Posterior vena cava (tissue), 2 donors: ENCODE measurements at places on chromosomes 16 and 17. TPM values are rescaled to one million over a fixed set of nuclear protein-coding genes. Genes with fewer than 3 reads are reported as not detected.

The NTN3 gene
- 0.29 TPM for total RNA-seq

The FBXO39 gene
- not detected for total RNA-seq

The SLC47A1 gene
- total RNA-seq = 3.4 TPM

GRCh38 chr17:50721194-50722010, 2.0 kb downstream of the LUC7L3 start:
- DNase-seq = no peak

The KRTAP4-9 gene
- total RNA-seq = not detected

GRCh38 chr17:18187226-18187625, 3.6 kb downstream of the ALKBH5 start:
- no peak for DNase-seq

- DNase-seq = no peak
Observed at GRCh38 chr17:44360144-44360533, 3.5 kb downstream of the FAM171A2 start.

DNA sequence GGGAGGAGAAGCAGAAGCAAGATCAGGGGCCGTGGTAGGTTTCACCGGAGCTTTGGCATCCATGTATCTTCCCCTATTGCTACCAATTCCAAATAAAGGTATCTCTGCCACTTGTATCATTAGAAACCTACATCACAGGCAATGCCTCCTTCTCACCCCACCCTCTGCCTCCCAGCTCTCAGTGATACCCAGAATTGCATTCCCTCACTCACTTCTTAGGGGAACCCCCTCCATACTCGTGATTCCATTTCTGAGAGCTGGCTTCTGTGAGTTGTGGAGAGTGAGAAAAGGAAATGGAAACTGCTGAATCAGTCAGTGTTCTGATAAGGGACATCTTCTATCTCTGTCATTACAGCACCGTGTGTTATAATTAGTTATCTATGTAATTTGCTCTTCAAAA, 2.3 kb upstream of the CCL3 start:
- no peak for DNase-seq

- no peak for DNase-seq
Observed at GRCh38 chr16:30065943-30066760, 592 bp downstream of the ALDOA start.

DNA sequence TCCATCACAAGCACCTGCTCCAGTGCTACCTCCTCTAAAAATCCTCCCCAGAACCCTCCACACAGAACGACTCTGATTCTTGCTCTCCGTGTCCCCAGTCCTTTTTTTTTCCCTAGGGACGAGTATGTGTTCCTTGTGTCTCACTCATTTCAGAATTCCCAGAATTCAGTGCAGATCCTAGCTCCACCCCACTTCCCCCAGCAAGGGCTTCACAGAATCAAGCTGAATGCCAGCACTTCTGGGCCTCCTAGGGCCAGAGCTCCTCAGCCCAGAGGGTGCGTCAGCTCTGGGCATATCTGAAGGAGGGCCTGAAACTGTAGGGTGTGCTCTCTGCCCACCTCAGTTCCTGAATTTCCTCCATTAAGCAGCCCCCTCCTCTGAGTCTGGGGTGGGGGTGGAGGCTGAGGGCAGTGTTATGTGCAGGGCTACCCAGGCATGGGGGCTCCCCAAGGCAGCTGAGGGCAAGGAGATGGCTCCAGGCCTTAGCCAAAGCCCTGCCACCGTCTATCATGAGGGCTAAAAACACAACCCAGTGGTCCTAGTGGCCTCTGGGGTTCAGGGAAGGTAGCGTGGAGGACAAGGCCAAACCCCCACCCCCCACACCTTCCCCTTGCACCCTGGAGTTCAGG, 6.5 kb downstream of the UNC119 start:
- DNase-seq = peak; percentile 52

GRCh38 chr17:17151055-17151454, 55.1 kb downstream of the PLD6 start:
- no peak for DNase-seq

The ZP2 gene
- total RNA-seq = not detected

The C17orf78 gene
- total RNA-seq = not detected

The PITPNM3 gene
- 26.6 TPM for total RNA-seq

GRCh38 chr17:67841992-67842391, 16.7 kb downstream of the BPTF start:
- no peak for DNase-seq

DNA sequence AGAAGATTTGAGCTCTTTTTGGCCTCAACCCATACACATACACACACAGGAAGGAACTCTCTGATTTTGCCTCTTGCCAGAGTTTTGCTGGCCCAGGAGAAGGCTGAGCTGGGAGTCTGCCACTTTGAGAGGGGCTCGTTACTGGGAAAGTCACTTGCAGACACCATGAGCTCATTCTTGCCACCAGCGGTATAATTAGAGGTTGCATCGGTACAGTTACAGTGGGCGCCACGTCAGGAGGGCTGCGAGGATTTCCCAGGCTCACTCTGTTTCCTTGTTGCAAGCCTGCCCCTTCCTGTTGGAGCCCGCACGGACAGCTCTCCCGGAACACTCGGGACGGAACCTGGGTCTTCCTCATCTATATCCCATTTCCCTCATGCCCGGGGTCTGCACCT, 3.1 kb upstream of the SDK2 start:
- DNase-seq = no peak

The DNAI2 gene
- total RNA-seq = not detected

DNA sequence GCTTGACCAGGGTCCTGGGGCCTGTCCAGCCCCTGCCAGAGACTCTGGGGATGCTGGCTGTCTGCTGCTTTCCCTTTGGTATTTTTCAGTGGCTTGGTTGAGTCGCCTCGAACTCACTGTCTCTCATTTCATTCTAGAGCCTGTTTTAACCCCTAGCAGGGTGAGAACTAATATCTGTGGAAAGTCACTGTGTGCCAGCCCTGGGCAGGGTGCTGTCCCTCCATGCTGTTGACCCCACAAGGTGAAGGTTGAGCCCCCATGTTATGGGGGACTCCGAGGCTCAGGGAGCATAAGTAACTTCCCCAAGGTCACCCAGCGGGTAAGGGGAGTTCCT, 33.0 kb downstream of the DCAKD start:
- DNase-seq = no peak

The USH1G gene
- not detected for total RNA-seq

GRCh38 chr16:62821824-62822223, 785.6 kb upstream of the CDH8 start:
- DNase-seq = no peak

DNA sequence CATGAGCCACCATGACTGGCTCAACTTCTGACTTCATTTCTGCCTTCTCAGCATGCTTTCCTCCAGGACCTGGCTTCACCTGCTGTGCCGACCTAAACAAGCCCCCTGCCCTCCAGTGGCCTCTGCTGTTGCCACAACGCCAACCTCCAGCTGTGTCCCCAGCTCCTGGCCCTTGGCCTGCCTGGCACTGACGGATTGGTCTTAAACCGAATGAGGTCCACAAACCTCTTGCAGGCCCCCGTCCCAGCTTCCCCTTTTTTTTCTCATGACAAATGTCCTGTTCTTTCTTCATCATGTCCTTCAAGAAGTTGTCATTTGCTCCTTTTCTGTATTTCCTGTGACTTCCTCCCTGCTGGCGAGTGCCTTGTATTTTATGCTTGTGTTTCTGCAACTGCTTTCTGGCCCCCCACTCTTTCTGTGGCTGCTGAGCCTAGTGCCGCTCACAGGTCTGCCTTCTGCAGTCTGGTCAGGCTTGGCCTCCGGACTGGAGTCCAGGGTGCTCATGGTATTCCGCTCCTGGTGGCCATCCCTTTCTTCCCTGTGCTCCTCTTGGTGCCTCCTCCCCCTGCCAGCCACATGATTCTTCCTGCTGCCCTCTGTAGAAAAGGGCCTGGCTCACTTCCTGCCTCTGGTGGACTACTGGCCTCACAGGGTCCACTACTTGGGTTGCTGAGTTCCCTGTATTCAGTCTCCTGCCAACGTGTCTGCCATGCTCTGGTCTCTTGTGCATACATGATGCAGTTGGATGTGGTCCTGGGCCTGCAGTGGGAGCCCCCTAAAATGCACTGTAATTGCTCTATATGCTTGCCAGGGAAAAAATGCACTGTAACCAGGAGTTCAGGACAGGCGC, 2.9 kb downstream of the ATP6V0C start:
- no peak for DNase-seq

The TBC1D28 gene
- not detected for total RNA-seq

The ABCA10 gene
- total RNA-seq = 17.2 TPM

GRCh38 chr16:71572497-71573116, 4.3 kb downstream of the TAT start:
- no peak for DNase-seq

The HEATR9 gene
- not detected for total RNA-seq

GRCh38 chr17:1077581-1077985, 80.7 kb downstream of the TIMM22 start:
- DNase-seq = no peak

The MAP2K6 gene
- 2.2 TPM for total RNA-seq

DNA sequence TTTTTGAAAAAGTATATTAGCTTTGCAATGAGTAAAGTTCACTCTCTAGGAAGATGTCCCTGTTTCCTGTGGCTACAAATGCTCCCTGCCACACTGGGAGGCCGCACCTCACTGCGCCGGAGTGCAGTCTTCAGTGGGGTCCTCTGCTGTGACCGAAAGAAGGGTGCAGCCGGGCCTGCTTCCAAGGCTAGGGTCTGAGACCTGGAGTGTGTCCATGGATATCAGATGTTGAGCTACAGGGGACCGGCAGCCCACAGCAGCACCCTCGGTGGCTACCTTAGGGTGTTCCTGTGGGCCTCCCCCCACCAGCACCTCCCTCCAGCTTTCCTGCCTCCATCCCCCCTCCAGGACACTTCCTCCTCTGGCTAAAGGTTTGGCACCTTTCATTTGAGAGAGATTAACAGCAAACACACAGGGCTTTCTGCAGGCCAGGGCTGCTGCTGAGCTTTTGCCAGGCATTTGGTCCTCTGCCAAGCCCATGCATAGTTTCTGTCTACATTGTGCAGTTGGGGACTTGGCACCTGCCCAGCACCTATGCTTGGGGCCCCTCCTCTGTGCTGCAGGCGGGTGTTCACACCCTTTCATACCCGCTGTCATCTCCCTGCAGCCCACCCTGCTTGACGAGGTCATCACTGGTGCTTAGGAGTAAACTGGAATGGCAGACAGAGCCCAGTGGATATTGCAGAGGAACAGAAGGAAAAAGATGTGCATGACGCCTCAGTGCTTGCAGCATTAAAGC, 33.8 kb upstream of the CRISPLD2 start:
- DNase-seq = no peak

The CCL4L2 gene
- total RNA-seq = not detected

DNA sequence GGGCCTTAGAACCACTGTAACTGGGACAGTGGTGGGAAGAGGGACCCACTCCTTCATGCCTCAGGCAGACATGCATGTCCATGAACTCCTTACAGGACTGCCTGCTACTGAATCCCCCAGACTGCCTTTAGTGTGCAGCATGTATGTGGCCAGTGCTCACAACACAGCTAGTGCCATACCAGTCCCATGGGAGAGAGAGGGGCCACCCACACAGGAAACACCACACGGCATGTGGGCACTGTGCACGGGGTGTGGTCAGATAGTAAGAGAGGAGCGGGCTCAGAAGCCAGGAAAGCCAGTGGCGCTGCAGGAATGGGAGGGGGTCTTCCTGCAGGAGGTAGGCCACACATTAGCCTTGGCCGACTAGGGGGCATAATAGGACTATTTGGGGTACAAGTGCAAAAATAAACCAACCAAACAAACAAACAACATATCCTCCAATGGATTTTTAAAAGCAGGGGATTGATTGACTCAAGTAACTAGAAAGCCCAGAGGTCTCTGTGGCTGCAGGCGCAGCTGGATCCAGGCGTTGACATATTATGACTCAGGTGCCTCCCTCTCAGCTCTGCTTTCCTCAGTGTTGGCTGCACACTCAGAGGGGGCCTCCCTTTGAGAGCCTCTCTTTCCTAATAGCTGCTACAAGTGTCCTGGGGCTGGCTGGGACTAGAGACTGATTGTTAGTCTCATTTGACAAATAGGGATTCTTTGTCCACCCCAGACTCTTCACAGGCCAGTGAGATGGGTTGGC, 104.4 kb downstream of the AMFR start:
- no peak for DNase-seq

- no peak for DNase-seq
Observed at GRCh38 chr16:83586036-83586435, 221.7 kb upstream of the HSBP1 start.

The KRTAP9-4 gene
- total RNA-seq = not detected

DNA sequence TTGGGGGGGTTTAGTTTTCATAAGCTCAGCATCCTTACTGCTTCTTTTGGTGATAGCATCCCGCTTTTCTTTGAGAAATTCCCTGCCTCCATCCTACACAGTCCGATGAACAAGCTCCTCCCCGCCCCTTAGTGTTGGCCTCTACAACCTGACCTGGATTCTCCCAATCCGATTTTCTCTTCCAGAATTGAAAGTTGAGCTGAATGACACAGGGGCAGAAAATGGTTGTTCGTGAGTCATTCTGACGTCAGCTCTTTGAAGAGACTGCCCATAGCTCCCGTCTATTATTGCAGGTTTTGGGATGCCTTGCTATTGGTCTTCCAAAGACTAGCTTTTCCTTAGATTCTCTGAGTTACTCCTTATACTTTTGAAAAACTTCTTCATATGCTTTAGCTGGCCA, 279.7 kb downstream of the SLC39A11 start:
- DNase-seq = no peak

DNA sequence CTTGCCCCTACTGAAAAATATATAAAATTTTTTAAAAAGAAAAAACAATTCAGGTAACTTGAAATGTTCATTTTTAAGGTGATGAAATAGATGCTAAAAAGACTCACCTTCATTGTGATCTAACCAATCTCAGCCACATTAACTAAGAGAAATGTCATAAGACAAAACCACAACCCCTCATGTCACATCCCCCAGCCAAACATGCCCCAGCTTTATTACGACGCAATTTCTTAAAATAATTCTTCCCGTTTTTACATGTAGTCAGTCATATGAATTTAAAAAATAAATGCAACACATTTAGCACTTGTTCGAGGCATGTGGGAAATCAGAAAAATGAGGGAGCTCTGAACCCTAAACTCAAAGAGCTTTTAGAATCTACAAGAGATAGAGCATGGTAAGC, 9.5 kb downstream of the AMFR start:
- DNase-seq = no peak
